ENCODE measurements at places on chromosomes 13 and 19. TPM values are rescaled to one million over a fixed set of nuclear protein-coding genes. Genes with fewer than 3 reads are reported as not detected.

- DNase-seq: no peak
Observed at GRCh38 chr19:29561601-29562000, 35.8 kb downstream of the VSTM2B start.

DNA sequence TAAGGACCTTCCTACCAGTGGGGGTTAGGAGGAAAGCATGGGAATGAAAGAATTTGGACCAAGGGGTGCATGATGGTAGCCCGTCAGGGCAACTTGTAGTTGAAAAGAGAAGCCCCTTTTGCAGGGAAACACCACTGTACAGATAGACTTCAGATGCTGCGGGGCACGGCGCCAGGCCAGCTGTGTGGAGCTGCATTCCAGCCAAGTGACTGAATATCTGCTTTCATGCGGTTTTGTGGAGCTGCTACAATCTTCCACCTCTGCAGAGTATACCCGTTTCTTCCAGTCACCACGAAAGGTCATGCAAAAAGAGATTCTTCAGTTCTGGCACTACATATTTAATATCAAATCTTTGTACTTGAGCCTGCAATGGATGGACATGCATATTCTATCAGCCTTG, 104.7 kb downstream of the RGCC start:
- no peak for DNase-seq

GRCh38 chr19:38310986-38311385, 4.8 kb downstream of the YIF1B start:
- no peak for DNase-seq

SPACA4 gene
- total RNA-seq: not detected
